ENCODE measurements at places on chromosomes 3 and 15. TPM values are rescaled to one million over a fixed set of nuclear protein-coding genes. Genes with fewer than 3 reads are reported as not detected.

DNA sequence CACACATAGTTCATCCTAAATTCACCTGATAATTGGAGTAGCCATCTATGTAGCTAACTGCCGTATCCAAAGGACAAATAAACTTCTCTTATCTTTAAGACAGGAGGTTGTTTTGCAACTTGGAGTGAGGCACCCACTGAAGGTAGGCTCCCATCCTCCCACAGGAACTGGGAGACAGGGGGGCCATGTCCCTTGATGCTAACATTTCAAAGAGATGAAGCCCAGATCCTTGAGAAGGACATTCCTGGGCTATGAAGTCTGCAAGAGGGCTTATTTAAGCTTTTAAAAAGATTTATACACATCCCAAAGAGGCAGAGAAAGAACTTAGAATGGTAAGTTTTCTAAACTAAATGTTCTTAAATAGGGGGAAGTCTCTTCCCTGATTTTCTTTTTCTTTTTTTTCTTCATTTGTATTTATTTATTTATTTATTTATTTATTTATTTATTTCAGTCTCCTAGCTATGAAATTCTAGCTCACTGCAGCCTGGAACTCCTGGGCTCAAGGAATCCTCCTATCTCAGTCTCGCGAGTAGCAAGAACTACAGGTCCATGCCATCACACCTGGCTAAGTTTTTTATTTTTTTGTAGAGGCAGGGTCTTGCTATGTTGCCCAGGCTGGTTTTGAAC, 12.8 kb upstream of the MOBP start:
- no peak for DNase-seq

DNA sequence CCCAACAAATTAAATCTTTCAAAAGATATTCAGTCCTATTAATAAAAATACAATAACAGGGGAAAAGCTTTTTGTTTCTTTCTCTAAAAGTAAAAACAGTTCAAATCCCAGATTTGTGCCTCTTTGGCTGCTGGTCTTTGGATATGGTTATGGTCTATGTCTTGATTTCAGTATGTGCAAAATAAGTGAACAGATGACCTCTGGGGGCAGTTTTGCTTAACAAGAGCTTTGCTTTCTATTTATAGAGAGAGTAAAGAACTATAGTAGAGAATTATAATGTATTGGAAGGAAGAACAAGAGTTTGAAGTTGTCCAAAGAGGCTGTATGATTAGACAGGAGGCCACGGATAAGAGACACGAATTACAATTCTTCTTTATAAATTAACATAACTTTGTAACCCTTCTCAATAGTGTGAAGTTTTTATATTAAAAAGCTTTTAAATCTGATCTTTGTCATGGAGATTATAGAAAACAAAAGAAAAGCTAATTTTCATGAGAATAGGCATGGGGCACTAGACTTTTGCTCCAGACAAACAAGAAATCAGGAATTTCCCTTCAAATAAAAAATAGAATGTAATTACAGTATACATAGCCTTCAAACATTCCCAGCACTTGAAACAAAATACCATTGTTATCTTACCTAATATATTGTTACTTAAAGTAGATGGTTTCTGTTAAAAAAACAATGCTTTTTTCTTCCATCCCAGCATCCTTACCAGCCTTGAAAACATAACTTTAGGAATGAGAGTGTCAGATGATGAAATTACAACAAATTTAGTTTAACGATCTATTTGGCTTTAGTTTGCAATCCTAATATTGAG, 432.7 kb upstream of the ARHGEF26 start:
- DNase-seq, result no peak

DNA sequence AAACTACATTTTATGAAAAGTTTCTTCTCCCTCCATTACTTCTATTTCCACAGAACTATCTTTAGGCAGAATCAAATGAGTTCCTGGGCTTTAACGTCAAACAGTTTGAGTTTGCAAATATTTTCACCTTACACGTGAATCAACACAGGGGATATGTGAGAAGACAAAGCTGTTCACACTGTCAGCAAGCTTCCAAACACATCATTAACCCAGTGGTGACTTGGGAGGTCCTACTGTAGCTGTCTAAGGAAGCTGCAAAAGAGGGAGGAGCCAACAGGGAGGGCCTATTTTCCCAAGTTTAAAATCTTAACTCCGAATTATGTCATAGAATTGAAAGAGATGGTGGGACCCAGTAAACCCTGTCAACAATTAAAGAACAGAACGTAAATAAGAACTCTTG, 337.8 kb upstream of the DNAJC19 start:
- DNase-seq, result no peak

DNA sequence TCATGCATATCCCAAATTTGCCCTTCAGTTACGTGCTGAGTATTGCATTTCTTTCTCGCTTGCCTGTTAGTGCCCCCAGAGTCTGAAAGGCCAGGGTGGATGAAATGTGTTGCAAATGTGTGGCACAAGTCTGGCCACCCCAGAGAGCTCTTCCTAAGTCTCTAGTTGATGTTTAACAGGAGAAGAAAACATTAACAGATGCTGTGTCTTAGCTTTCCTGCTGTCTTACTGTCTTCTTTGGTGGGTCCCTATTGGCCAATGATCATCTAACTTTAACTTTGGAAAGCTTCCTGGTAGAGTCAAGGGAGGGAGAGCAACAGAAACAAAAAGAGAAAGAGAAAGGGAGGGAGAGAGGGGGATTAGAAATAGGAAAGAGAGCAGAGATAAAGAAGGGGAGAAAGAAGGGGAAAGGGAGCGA, 76.7 kb upstream of the P3H2 start:
- DNase-seq, result no peak

DNA sequence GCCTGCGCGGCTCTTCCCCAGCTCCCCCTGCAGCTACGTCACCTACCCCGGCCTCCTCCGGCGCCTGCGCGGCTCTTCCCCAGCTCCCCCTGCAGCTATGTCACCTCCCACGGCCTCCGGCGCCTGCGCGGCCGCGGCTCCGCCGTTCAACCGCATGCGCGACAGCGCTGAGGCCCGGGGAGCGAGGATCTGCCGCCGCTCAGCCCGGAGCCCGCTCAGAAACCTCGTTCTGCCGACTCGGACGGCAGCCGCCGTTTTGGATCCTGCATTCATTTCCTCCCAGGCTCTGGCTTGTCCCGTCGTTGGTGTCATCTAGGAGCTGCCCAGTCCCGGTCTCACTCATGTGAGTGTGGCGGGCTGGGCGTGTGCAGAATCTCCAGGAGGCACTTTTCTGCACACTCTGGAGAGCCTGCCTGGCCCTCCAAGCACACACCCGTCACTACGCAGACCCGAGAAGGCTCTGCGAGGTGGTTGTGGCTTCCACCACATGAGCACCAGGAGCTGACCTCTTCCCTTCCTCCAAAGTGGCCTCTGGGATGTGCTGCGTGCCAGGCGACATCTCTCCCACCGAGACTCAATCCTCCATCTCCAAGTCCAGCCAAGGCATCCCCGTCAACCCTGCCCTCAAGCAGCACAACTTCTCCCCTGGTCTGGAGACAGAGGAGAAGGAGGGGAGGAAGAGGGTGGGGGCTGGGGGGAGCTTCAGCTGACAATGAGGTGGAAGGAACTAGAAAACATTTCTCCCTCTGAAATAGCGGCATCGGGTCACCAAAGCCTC, 165.3 kb downstream of the CHSY1 start:
- DNase-seq, result no peak

DNA sequence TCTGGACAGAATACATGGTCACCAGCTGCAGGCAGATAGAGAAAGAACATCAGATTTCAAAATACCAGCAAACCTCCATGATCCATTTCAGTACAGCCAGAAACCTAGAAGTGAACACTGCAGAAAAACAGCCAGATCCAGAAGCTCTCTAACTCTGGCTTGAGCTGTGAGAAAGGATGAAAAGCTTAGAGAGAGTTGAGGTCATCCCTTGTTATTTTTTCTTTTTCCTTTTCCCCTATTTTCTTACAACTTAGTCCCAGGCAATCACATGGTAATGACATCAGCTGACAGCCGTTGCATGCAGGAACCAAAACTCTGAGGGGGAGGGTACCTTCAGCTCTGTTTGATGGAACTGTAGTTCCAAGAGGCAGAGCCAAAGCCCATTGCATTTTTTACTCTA, 113.2 kb downstream of the TCF12 start:
- DNase-seq, result peak; percentile 10

- DNase-seq, result no peak
Measured at GRCh38 chr15:81955382-81956062, 90.3 kb downstream of the MEX3B start.

- peak; percentile 43 for DNase-seq
Measured at GRCh38 chr3:165883863-165884478, 46.7 kb upstream of the BCHE start.

DNA sequence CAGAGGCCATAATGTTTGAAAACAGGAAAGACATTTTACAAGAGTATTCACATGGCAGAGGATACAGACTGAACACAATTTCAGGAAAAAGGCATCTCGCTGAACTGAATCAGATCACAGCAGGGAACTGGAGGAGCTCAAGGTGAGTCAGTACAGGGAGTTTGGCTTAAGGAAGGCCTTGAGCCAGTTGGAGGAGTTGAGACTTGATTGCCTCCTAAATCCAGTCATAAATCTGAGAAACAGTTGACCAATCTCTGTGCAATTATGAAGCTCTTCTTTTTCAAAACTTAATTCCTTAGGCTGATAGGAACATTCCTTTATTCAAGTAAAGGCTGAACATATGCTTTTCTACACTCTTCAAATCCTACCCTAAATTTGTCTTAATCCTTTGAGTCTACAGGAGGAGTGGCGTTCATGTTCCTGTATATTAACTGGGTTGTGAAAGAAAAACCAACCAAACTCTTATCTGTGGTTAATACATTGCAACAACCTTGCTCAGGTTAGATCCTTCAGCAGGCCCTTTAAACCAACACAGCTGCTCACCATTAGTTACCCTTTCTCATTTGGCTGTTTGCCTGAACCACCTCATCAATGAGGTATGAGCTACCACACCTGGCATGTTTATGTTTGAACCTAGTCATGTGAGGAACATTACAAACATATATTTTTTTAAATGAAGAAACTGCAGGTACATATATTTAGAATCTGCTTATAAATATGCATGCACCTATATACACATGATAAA, 404.1 kb upstream of the ATP11B start:
- DNase-seq, result peak; percentile 48

DNA sequence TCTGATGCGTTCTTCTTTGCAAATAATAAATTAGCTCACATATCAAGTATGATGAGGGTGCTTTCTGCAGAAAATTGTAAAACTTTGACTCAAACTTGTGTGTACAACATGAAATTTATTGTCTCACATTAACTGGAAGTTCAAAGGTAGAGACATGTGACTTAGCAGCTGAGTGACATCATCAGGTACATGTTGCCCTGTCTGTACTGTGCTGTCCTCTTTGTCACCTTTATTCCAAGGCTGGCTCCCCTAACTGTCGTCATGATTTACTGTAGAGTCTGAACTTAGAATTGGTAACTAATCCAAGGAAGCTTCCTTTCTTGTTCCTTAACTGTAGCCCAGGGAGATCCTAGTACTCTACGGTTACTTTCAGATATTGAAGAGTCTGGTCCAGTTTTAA, 12.3 kb upstream of the FSIP1 start:
- no peak for DNase-seq

DNA sequence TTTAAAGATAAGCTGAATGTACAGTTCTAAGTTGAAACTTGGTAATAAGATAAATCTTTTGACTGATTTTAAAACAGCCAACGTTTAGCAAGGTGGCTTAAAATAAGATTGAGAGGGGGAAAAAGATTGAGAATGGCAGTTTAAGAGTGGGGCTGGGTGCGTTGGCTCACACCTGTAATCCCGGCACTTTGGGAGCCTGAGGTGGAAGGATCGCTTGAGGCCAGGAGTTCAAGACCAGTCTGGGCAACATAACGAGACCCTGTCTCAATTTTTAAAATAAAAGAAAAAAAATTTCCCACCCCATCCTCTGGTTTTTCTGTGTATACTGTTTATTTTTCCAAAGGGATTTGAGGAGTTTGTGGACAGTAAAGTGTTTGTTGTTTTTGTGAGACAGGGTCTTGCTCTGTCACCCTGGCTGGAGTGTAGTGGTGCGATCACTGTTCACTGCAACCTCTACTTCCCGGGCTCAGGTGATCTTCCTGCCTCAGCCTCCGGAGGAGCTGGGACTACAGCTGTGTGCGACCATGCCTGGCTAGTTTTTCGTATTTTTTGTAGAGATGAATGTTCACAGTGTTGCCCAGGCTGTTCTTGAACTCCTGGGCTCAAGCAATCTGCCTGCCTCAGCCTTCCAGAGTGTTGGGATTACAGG, 3.0 kb downstream of the MAPK6 start:
- no peak for DNase-seq

DNA sequence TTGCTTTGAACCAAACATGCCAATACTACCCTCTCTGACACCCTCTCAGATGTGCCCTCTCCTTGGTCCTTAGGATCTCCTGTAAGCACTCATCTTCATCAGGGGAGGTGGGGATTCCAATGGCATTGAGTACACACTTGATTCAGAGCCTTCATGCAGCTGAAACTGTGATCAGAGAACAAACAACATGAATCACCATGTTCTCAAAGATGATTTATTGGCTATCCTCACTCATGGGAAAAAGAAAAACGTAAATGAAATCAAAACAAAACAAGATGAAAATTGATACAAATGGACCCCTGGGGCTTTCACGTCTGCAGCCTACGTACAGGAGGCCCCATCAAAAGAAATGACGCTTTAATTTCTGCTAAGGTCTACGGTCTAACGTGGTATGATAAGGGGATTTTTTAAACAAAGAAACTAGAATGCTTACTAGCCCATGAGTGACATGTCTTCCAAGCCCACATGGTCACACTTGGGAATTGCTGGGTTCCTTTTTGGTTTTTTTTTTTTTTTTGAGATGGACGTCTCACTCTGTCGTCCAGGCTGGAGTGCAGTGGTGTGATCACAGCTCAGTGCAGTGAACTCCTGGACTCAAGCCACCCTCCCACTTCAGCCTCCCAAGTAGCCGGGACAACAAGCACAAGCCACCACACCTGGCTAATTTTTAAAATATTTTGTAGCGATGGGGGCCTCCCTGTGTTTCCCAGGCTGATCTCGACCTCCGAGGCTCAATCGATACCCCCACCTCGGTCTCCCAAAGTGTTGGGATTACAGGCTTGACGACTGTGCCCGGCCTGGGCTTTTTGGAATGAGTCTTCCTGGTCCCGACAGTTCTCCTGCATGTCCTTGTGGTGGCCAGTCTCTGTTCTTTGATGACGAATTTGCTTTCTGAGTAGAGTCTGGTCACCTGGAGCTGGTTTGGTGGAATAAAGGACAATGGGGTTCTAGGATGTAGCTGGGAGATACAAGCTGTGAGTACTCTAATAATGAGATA, 202.6 kb downstream of the XXYLT1 start:
- DNase-seq, result no peak

- DNase-seq, result no peak
Measured at GRCh38 chr3:179882292-179882691, 154.4 kb downstream of the PEX5L start.

DNA sequence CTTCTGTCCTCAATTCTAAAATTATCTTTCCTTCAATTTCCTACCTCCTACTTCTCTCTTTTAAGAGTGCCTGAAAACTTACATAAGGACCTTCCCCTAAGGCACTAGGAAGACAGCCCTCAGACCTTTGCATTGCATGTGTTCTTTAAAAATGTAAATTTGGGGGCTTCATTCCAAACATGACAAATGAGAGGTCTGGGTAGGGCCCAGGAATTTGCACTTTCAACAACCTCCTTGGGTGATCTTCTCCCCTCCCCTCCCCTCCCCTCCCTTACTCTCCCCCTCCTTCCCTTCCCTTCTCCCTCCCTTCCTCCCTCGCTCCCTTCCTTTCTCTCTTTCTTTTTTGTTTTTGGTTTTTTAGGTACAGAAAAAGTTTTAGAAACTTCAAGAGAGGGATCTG, 18.7 kb downstream of the USF3 start:
- no peak for DNase-seq

- DNase-seq, result no peak
Measured at GRCh38 chr15:46502667-46503066, 867.8 kb downstream of the SQOR start.

The ERC2 gene
- not detected for total RNA-seq

The TBL1XR1 gene
- 88.3 TPM for total RNA-seq

The CCR5 gene
- total RNA-seq, result not detected

The THPO gene
- 0.43 TPM for total RNA-seq

The PIERCE2 gene
- 1.0 TPM for total RNA-seq

The FAM107A gene
- total RNA-seq, result not detected

All from A172 (cell line).